GM12891 (cell line): ENCODE measurements at places on chromosomes 2 and 18.

DNA sequence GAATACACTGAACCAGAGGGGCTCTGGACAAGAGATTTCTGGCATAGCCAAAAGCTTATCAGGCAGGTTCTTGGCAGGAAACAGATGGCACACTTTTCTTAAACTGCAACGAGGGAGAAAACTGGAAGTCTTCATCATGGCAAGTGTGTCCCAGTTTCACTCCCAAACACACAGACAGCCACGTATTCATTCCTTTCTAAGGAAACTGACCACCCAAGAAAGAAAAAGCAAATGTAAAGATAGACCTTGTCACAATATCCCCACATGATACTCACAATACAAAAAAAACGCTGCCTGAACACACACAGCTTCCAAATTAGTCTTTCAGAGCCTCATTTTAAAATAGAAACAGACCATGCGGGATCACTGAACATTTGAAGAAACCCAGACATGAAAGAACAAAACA, 40.6 kb upstream of the RTTN start:
- DNase-seq, result no peak

DNA sequence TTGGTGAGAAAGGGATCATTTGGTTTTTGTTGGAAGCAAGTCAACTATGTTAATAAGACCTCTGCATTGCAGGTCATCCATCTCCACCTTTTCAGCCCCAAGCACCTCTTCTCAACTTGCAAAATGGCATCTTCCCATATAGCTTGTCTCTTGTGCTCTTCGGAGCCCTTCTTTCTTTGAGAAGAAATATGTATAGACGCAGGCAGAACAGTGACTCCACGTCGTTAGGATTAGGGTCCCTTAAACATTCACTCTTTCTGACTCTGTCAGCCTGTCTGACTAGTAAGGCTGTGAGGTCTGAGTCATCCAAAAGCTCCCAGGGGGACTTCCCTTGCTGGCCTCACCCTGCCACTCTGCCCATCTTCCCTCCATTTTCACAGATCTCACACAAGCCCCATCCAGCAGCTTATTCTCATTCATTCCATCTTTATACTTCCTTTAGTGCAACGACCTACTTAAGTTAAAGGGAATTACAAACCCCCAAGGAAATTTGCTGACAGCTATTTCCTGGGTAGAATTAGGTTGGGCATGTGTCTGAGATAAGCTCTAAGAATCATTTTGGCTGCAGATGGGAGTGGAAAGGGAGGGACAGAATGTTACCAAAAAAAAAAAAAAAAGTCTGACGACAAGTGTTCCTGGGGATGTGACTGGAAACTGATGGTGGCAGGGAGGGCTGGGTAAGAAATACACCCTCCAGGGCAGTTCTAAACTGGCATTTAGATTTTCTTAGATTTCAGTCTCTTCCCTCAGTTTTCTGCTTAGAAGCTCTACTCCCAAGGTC, 37.7 kb upstream of the MEX3C start:
- DNase-seq, result no peak

DNA sequence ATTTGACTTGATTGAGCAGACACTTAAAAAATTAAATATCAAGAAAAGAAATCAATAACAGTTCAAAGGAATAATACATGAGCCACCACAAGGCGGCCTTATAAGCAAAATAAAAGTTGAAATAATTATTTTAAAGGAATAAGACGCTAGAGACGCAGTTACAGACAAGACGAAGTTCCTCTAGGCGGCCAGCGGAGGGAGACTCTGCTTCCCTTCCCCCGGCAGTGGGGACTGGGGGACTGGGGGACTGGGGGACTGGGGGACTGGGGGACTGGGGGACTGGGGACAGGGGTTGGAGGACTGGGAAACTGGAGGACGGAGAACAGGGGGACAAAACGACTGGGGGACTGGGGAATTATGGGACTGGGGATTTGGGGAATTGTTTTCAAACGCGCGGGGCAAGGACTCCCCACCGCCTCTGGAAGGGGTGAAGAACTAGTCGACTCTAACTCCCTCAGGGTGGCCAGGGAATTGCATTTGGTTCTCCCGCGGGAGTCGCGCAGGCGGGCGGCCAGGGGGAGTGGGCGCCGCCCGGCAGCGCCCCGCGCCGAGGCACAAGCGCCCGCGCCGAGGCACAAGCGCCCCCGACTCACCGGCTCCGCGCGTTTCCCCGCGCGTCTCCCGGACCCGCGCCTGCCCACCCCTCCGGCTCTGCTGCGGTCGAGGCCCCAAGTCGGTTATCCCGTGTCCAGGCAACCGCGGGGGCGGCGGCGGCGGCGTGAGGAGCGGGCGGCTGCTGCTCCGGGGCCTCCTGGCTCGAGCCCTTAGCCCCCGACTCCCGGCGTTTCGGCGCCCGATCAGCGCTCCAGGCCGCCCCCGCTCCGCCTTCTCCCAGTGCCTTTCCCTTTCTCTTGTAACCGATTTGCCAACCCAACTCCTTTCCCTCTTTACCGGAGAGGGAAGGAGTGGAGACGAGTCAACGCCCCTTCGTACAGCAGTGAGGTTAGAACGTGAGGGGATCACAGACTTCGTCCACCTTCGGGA, at the start of gene CCDC178:
Gene CCDC178, minus strand, starts transcription at position 662 of the 984 bp plus-strand sequence. CDS start 28,633 bp downstream, outside the sequence.
- DNase-seq, result no peak

GRCh38 chr2:113069676-113070605, 2.2 kb downstream of the IL1F10 start:
- DNase-seq, result no peak

GRCh38 chr2:176160251-176160985, 3.3 kb downstream of the HOXD3 start:
- no peak for DNase-seq

- no peak for DNase-seq
Measured at GRCh38 chr18:11719621-11720020, 30.6 kb downstream of the GNAL start.

DNA sequence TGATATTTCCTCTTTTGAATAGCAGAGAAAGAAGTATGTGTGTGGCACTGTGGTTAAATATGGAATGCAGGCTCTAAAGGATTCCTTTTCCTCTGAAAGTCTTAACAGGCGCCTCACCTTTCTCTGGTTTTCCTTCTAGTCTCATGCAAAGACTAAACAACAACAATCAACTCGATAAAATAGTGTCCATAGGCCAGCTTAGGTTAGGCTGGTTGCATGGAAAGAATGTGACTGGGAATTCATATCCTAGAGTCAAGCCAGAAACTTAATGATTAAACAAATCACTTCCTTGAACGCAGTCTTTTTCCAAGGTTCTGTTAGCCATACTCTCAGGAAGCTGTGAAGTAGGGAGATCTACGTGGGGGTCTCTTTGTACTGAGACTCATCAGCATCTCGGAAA, 800.8 kb upstream of the ID2 start:
- DNase-seq, result no peak

DNA sequence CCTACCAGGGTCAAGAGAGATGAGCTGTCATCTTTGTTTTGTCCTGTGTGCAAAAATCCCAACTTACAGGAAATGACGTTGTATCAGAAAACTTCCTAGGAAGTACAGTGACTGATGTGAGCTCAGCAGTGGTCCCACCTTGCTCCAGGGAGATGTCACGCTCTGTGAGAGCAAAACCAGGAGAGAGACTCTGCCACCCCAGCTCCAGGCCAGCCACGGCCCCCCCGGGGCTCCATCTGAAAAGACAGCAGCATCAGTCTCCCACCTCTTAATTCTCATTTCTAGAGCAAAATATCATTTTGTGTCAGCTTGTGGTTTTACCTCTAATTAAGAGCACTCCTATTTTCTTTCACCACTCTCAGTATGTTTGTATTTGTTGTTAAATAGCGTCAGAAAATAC, 57.5 kb downstream of the MYL12B start:
- DNase-seq, result no peak
